ENCODE measurements at places on chromosomes 4 and X. TPM values are rescaled to one million over a fixed set of nuclear protein-coding genes. Genes with fewer than 3 reads are reported as not detected.

The IGFBP7 gene
- total RNA-seq = 784 TPM

The DMP1 gene
- total RNA-seq = not detected

DNA sequence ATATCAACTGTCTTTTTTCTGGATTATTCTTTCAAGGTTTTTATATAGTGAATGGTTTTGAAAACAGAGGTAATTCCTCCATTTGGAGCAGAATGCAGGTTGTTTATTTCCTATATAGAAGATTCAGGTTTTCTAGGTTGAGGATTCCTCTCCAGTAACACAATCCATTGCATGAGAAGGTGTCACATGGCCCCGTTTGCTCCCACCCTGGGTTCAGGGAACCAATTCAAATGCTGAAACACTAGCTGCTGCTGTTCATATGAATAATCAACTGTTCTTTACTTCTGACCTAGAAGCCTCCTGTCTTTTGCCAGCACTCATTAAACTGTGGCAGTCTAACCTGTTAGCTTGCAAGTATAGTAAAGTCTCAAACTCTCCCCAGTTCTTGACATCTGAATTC lies 1316.9 kb upstream of the TENM3 start:
- ATAC-seq = no peak

DNA sequence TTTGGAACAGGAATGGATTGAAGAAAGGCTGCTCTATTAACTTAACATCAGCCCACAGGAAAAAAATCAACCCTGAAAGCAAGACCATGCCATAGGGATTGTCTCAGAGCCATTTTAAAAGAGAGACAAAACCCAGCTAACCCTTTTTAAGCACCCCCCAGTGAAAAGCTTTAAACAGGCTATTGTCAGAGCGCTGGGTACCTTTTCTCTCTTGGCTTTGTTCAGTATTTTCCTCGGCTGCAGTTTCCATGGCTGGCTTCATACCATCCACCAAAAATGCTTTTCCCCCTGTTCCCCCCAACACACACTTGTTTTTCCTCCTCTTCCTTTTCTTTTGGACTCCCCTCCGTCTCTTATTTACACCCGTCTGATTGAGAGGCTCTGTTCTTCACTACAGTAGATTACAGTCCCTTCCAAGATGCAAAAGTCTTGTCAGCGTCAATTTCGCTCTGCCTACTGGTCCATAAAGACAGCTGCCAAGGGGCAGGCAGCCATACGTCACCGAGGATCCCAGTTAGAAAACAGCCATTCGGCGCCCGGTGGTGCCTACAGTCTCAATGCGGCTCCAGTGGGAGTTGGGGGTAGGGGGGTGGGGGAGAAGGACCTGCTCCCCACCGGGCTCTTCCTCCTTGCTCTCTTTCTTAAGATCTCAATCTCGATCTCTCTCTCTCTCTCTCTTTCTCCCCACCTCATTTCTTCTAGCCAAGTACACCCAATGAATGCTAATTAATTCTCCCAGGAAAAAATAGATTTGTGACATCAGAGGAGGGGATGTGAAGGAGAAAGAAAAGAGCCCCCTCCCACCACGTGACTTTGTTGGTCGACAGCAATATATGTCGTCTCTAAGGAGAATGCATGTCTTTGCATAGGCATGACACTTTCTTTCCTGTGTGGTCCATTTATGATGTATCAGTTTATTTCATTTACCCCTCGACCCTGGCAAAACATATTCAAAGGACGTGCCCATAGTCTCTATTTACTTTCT lies at the start of gene GPM6B:
GPM6B (minus strand) TSS at position 451 of the 985 bp plus-strand sequence; CDS start at position 262, 189 bp downstream.
- ATAC-seq = no peak

- ATAC-seq = no peak
Observed at GRCh38 chr4:37780444-37781130, 45.9 kb upstream of the PGM2 start.
